ENCODE measurements at places on chromosomes 6 and 20.

DNA sequence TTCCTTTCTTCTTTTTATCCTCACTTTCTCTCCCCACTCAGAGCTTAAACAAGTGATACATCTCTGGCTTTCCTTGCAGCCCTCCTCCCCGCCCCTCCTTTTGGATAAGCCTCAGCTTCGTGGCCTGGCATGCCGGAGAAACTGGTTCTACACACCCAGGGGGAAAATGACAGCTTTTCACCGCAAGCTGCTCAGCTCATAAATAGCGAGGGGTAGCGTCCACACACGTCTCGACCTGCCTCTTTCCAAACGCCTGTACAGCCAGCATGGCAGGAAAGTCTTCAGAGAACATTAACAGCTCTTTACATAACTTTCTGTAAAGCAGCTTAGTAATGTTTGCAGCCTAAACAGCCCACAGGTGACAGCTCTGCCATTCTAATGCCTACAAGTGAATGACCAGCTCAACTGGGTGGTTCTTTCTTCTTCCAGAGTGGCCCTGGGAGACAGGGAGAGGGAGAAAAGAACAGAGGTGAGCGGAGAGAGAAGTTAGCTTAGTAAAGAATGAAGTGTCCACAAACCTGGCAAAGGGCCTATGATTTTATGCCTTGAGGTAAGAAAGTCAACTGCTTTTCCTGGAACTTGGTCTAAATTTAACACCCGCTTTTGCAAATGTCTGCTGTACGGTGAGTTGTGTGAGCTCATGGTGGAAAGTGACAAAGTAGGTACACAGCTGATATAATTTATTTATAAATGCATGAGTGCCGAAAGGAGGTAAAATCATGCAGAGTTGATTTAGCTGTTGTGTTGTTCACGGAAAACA lies 251.5 kb downstream of the TFAP2A start:
- DNase-seq: no peak

DNA sequence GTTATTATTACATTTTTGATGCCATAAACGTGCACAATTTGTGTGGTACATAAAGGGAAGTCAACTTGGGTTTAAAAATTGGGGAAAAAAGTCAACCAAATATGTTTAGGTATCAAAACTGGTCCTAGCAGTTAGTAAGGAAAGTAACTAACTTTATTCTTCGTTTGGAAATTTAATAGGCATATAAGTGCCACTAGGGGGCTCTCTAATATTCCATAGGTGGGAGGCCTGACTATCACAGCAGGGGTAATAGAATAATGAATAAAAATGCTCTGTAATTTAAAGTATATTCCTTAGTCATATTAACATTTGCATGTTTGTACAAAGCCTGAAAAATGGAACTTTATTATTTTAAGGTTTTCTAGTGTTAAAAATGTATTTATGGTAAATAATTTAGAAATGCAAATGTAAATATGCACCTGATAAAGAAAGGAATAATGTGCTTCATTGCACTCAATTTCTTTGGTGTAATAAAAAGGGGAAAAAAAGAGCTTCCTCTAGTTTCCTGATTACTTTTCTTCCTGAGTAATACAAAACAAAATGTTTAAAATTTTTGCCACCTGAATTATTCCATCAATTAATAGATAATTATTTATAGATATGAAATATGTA lies 125.7 kb upstream of the HDAC2 start:
- DNase-seq: peak; percentile 51

DNA sequence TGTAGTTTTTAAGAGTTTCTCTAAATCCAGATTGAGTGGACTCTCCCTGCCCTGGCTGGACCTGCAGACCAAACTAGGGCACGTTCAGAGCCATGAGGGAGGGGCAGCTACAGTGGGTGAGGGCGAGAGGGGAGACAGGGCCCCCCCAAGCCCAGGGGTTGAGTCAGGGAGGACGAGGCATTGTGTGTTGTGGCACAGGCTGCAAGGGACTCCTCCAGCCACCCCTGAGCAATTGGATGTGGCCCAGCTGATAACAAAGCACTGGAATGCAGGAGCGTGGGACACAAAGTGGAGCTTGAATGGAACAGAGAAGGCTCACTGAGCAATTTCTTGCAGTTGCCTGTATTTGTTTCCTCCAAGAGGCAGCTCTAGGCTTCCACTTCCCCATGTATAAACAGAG lies 43.5 kb upstream of the MYL9 start:
- DNase-seq: no peak

GRCh38 chr20:2564406-2564805 lies 28.0 kb downstream of the TMC2 start:
- DNase-seq: no peak

DNA sequence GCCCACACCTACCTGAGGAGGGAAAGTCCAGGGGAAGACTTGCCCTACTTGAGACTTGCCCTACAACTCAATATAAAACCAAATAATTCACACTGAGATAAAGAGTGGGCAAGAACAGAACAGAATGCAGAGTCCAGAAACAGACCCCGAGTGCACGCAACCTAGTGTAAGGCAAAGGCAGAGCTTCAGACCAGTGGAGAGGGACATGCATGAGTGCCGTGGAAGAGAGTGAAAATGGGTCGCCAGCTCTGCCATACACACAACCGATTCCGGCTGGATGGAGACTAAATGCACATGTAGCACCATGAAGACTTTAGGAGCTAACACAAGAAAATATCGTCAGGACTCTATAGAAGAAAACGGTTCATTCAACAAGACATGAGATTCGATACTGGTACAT lies 58.8 kb upstream of the CST7 start:
- DNase-seq: no peak

- no peak for DNase-seq
Observed at GRCh38 chr6:89186762-89187161, 30.4 kb downstream of the GABRR1 start.

DNA sequence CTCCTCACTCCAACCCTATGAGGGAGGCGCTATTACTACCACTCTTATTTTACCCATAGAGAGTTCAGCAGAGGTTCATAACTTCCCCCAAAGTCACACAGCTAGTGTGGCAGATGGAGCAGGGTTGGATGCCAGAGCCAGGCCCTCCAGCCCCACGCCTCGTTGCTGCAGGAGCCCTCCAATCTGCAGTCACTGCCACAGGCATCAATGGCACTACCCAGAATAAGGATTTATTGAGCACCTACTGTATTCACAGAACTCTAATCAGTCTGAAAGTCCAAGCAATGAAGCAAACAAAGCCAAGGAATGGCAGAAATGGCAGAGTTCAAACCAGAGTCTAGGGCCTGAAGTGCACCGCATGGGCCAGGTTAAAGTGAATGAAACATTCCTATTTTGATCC lies 144.9 kb downstream of the LPA start:
- no peak for DNase-seq

GRCh38 chr6:110418594-110418993 lies 3.2 kb upstream of the DDO start:
- DNase-seq: no peak

DNA sequence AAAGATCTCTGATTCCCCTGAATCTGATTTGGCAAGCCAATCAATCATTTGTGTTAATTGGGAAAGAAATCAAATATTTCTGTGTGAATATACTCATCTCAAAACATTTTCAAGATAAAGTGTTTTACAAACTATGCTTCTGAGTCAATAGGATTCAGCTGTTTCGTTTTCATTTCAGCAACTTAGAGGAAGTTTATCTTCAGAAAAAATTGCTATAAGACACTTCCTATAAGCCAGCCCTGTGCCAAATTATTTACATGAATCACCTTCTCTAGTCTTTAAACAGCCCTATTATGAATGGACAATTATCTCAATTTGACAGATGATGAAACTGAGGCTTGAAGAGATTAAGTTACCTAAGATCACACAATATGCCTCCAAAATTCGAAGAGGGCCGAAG lies 10.9 kb downstream of the DEFB129 start:
- no peak for DNase-seq

DNA sequence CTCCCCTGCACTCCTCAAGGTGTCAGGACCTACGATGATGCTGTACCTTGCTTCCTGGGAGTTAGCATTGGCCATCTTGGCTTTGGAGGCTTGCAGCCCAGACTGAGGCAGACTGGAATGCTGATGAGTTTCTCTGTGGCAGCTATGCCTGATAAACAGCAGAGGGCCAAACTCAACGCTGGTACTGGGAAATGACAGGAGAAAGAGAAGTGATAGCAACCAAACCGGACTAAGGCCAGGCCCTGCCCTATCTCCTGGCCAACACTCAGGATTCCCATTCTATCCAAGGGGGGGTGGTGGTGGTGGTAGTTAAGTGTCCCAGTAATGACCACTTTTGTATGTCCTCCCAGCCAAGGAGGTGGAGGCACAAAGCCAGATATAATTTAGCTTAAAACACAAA lies 90.0 kb upstream of the DTNBP1 start:
- no peak for DNase-seq

- DNase-seq: no peak
Observed at GRCh38 chr6:36691011-36691410, 6.6 kb upstream of the RAB44 start.

GRCh38 chr6:1820165-1820564 lies 210.4 kb downstream of the FOXC1 start:
- DNase-seq: no peak

DNA sequence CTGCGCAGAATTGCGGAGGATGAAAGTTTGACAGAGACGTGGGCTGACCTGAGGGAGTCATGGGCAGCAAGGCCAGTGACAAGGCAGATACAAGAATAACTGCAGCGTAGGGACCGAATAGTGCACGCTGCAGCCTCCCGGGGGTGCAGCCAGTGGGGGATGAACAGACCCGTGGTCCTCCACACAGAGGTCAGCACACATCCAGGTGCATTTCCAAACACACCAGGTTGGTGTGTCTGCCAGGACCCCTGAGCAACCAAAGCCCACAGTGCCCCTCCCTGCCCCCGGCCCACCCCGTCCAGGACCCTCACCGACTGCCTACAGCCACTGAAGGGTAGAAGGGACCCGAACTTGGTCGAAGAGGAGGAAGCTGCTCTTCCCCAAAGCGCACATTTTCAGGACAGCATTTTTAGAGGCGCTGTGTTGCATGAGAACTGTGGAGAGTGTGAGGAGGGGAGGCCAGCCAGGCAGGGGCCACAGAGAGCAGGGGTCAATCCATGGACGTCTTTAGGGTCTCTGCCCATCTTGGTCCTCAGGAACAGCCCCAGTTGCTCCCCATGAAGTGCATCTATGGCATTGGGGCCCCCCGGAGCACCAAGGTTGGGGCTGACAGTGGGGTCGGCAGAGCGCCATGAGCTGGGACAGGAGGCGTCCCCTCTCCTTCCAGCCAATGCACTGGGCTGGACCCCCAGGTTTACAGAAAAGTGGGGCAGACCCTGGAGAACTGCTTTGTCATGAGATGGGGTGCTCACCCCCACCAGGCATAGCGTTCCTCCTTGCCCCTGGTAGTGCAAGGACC lies 157.8 kb upstream of the AFDN start:
- no peak for DNase-seq

GRCh38 chr6:170444811-170445211 lies 108.3 kb downstream of the PSMB1 start:
- no peak for DNase-seq

DNA sequence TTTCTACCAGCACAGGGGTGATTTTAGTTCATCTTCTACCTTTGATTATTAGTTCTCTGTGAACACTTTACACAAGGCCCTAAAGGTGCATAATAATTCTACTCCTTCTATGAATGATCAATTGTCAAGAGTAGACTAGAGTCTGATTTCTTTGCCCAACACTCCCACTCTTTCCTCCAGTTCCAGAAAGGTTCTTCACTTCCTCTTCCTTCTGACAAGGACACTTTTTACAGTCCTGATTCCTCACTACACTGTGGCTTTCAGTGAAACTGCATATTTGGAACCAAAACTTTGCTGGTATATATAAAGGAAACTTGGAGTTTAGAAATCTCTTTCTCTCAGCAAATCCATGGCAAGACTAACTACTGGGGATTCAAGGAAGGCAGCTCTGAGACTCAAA lies 10.6 kb upstream of the RSPO3 start:
- DNase-seq: no peak

GRCh38 chr20:13777171-13777601 lies 7.5 kb downstream of the ESF1 start:
- DNase-seq: no peak

GRCh38 chr6:148997865-148998264 lies 251.0 kb downstream of the UST start:
- DNase-seq: no peak
